Naive thymus-derived CD4-positive, alpha-beta T cell (primary cell): ENCODE measurements at places on chromosomes 4 and X. TPM values are rescaled to one million over a fixed set of nuclear protein-coding genes. Genes with fewer than 3 reads are reported as not detected.

DNA sequence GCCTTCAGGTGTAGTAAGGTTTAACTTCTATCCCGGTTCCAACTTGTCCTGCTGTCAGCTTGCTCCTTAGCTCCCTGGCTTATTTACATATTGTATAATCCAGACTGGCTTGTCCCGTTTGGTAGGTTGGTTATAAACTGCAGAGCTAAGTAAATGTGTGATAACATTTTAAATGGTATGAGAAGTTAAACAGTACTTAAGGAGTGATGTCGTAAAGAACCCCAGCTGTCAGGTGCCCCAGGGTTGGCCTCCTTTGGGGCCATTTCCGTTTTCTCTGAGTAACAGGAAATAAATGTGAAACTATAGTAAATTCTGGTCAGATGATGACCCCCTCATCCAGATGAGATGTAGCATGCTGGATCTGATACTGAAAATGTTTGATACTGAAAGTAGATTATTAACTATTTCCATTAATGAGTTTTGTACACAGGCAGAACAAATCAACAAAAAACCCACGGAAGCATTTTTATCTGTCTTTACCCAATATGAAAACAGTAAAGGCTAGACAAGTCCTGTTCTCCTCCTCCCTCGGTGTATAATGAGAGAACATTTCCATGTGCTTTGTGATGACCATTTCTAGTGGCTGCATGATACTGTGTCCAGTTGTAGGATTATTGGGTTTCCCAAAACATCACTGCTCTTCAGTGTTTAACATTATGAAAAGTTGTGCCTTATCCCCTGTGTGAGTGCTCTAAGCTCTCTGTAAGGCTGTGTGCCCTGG is 22.4 kb downstream of the GAB1 start:
- no peak overlapping the region for H3K27ac ChIP-seq
- no peak for DNase-seq
- peak overlapping the region; percentile 14 for H3K4me3 ChIP-seq

The CT45A5 gene
- total RNA-seq = not detected

DNA sequence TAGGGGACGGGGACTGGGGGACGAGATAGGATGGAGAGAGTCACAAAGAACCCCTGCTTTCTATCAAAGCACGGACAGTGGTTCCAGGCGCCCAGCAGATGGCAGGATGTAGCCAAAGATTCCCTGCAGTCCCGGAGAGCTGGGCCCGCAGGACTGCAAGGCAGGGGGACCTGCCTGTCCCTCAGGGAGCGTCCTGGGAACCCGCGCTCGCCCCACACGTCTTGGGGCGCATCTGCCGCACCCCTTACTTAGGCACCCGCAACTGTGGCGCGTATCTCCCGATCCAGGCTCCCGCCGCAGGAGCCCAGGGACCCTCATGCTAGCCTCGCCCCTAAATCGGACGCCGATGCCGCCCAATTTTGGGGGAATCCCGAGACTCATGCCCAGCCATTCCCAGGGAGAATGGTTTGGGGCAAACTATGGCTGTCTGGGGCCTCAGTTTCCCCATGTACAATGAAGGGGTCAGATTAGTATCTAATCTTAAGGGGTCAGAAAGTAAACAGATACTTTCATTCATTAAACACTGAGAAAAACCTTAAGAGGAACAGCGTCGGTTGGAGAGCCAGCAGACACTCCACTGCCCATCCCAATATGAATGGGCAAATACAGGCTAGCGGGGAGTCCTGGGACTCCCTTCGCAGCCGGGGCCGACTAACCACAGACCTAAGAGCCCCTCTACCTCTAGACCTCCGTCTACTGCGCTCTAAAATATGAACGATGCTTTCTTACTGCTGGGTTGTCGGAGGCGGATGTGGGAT is 581 bp upstream of the STK32B start:
- H3K27me3 ChIP-seq = no peaks in the 10 kb centered on the region
- no peak overlapping the region for H3K27ac ChIP-seq
- H3K36me3 ChIP-seq = no peaks in the 10 kb centered on the region
- H3K4me1 ChIP-seq = peaks cover 5% of the 10 kb centered on the region
- DNase-seq = peak; percentile 18
- H3K4me3 ChIP-seq = peak overlapping the region; percentile 27

DNA sequence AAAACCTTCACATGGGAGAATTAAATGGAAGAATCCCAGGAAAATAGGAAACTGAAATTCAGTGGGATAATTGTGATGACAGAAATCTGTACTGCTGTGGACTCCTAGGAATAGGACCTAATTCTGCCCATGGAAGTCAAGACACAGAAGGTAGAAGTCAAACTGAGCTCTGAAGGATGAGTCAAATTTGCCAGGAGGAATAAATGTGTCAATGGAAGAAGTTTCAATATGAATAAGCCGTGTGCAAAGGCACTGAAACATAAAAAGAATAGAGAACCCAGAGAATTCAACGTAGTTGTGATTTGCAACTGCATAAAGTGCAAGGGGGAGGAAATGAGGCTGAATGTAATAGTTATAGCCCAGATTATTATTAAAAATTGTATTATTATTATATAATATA is 11.6 kb downstream of the ENAM start:
- no peak overlapping the region for H3K27ac ChIP-seq
- no peak overlapping the region for H3K4me3 ChIP-seq
- no peaks in the 10 kb centered on the region for H3K4me1 ChIP-seq
- H3K27me3 ChIP-seq = no peaks in the 10 kb centered on the region

DNA sequence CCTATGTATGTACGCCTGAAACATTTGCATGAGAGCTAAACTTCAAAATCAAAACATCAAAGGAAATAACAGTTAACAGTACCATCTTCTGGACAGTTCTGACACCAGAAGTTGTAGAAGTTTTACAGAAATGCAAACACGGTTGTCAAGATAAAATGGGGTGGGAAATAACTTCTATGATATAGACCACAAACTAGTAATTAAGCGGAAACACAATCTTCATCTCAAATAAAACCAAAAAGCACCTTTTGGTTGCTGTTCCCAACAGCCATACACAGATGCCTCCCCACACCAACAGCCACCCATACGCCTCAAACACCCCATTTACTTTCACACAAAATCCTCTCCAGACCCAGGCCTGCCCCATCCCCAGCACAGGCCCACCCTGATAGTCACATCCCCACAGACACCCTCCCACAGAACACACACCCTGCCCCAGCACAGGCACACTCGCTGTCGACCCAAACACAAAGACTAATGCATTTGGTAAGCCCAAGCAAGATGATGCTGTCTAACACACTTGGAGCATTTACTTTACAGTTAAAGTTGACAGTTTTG is 64.3 kb downstream of the TAPT1 start:
- H3K27me3 ChIP-seq = no peaks in the 10 kb centered on the region
- no peaks in the 10 kb centered on the region for H3K36me3 ChIP-seq
- no peaks in the 10 kb centered on the region for H3K4me1 ChIP-seq
- no peak for DNase-seq
- no peak overlapping the region for H3K4me3 ChIP-seq

GRCh38 chr4:105415281-105415744 is 58.5 kb downstream of the PPA2 start:
- no peak overlapping the region for H3K4me3 ChIP-seq
- no peaks in the 10 kb centered on the region for H3K27me3 ChIP-seq
- no peak overlapping the region for H3K27ac ChIP-seq
- H3K4me1 ChIP-seq = no peaks in the 10 kb centered on the region
- DNase-seq = no peak

DNA sequence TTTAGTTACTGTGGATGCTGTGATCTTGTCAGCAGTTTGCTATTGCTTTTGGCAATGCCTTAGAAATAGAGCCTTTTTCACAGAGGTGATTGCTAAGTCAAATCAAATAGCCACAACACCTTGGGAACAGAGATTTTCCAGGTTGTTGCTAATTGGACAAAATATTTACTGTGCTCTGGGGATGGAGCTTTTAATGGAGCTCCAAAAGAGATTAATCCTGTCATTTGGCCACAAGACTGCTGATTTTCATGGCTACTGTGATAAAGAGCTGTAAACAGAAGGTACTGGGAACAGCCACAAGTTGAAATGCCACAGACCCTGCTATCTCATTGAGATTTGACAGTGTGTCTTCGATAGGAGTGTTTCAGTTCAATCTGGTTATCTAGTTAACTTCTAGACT is 1715.2 kb upstream of the ADGRL3 start:
- no peaks in the 10 kb centered on the region for H3K27me3 ChIP-seq
- H3K4me1 ChIP-seq = no peaks in the 10 kb centered on the region
- H3K36me3 ChIP-seq = no peaks in the 10 kb centered on the region
- no peak for DNase-seq

- H3K27ac ChIP-seq = no peak overlapping the region
- no peaks in the 10 kb centered on the region for H3K27me3 ChIP-seq
- H3K36me3 ChIP-seq = no peaks in the 10 kb centered on the region
Observed at GRCh38 chrX:54029529-54030143, 14.6 kb downstream of the PHF8 start.

DNA sequence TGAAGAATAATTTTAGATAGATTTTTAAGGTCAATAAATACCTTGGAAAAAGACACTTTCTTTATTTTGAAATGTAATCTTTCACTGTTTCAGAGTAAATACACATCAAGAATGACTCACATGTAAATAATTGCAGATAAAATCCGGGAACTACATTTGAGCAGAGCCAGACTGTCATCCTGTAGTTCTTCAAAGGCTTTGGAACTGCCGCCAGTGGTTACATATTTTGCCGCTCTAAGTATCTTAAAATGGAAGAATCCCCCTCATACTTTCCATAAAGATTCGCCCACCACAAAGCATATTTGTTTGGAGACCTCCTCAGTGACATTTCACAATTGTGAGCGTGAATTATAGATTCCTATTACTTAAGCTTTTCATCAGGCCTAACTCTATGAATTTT is 607.8 kb upstream of the ZFP42 start:
- no peaks in the 10 kb centered on the region for H3K36me3 ChIP-seq
- no peak overlapping the region for H3K27ac ChIP-seq
- no peaks in the 10 kb centered on the region for H3K27me3 ChIP-seq
- H3K4me1 ChIP-seq = no peaks in the 10 kb centered on the region
- no peak for DNase-seq
- H3K4me3 ChIP-seq = no peak overlapping the region

DNA sequence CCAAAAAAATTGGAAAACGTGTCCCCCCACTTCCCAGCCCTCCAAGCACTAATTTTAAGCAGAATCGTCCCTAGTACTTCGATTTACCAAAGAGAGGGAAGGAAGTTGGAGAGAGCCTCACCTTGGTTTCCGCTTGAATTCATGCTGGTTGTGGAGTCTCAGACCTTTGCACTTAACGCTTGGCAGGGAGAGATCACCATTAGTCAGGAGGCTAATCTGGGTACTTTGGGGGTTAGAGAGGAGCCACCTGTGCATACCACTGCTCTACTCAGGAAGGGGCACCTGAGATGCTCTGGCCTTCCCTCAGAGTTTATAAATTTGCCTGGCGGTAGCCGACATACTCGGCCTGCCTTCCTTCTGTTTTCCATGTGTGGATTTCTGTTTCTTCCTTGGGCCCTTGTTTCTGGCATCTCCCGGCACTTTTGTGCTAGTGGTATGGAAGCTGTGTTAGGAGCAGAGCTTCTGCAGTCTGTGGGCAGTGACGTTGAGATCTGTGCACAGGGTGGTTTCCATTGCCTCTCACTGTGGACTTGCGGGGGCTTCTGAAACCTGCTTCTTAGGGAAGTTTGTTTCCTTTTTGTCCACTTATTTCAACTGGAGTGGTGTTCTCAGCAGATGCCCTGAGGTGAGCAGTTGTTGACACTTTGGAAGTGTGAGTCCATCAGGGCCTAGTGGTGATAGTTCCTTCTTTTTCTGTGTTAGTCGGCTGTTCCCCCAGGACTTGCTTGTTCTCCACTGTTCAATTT is 104.2 kb downstream of the TMEM131L start:
- no peak overlapping the region for H3K4me3 ChIP-seq
- H3K27me3 ChIP-seq = no peaks in the 10 kb centered on the region
- peaks cover 12% of the 10 kb centered on the region for H3K4me1 ChIP-seq
- H3K36me3 ChIP-seq = peaks cover 12% of the 10 kb centered on the region
- H3K27ac ChIP-seq = peak overlapping the region; percentile 40

- no peak overlapping the region for H3K27ac ChIP-seq
- H3K4me1 ChIP-seq = no peaks in the 10 kb centered on the region
- no peak for DNase-seq
- H3K4me3 ChIP-seq = no peak overlapping the region
Observed at GRCh38 chr4:82718162-82718940, 80.2 kb downstream of the SCD5 start.

DNA sequence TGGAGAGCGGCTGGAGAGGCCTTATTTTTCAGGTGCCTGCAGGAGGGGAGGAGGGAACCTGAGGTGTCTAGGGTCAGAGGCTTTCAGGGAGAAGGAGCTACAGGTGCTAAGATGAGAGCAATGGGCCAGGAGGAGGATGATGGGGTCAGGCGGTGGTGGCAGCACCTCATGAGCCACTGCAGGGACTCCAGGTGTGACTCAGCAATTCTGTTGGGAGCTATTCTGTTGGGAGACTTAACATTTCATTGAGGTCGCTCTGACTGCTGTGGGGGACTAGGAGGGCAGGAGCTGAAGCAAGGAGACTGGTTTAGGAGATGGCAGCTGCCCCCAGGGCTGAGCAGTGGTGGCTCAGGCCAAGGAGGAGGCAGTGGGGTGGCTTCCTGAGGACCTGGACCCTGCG is 65.0 kb downstream of the CLDN34 start:
- no peaks in the 10 kb centered on the region for H3K4me1 ChIP-seq
- H3K4me3 ChIP-seq = no peak overlapping the region
- H3K27me3 ChIP-seq = no peaks in the 10 kb centered on the region
- H3K27ac ChIP-seq = no peak overlapping the region
- no peaks in the 10 kb centered on the region for H3K36me3 ChIP-seq
- DNase-seq = no peak
